Left ventricle myocardium inferior (tissue), 1 donor: ENCODE measurements at places on chromosomes 6 and 20. TPM values are rescaled to one million over a fixed set of nuclear protein-coding genes. Genes with fewer than 3 reads are reported as not detected.

DNA sequence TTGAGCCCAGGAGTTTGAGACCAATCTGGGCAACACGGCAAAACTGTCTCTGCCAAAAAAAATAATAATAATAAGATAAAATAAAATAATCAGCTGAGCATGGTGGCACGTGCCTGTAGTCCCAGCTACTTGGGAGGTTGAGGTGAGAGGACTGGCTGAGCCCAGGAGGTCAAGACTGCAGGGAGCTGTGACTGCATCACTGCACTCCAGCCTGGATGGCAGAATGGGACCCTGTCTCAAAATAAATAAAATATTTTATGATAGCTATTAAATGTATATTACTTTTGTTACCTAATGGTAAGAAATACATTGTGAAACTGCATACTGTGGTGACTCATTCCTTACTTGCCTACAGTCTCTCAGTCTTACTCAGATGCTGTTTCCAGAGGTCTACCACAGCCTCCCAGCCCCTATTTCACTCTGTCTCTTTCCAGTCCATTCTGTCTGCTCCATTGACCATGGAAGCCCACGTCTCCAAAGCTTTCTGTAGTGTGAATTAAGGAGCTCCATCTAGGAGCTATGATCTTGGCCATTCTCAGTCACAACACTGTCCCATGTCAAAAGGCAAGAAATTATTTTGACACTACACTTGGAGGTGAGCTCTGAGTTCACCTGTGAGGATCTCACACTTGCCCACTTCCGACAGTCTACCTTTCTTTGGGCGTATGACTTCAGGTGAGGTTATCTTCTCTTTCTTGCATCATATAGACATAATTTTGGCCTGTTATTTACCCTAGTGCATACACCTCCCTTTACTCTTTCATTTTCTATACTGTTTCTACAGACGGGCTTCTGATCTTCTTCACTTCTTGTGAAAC, 22.4 kb upstream of the SNX9 start:
- no peak for DNase-seq

DNA sequence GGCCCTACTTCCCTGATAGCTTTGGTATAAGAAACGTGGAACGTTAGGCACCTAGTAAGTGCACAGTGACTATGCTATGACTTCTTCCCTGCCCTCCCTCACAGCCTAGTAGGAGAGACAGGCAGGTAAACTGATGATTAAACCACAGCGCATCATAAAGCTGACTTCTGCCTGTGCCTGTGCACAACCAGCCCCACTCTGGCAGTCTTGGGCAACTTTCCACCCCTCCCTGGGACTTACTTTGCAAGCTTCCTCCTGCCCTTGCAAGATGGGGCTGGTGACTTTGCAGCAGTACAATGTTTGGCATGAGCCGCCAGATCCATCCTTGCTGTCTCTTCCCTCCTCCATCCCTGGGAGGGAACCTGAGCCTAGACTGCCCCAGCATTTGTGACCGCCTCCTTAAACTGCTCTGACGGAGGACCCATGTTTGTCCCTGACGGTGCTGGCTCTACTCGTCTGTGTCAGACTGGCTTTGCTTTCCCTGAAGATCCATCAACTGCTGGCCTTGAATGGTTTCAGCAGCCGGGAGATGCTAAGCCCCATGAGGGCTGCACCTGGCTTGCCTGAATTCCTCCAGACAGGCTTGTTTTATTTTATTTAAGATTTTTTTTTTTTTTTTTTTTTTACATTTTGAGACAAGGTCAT, 36.1 kb downstream of the EFCAB8 start:
- DNase-seq = no peak

GRCh38 chr6:148147463-148147830, 195.2 kb upstream of the SASH1 start:
- DNase-seq = no peak

- DNase-seq = no peak
Observed at GRCh38 chr6:91653895-91654294, 1067.0 kb upstream of the MAP3K7 start.

CST9 gene
- not detected for total RNA-seq

RIMS1 gene
- total RNA-seq = 0.93 TPM
